ENCODE measurements at places on chromosomes 7 and 10.

GRCh38 chr7:70069977-70070376 is 471.7 kb downstream of the AUTS2 start:
- no peak for DNase-seq

GRCh38 chr10:70907637-70908405 is 19.5 kb upstream of the PCBD1 start:
- DNase-seq = no peak

DNA sequence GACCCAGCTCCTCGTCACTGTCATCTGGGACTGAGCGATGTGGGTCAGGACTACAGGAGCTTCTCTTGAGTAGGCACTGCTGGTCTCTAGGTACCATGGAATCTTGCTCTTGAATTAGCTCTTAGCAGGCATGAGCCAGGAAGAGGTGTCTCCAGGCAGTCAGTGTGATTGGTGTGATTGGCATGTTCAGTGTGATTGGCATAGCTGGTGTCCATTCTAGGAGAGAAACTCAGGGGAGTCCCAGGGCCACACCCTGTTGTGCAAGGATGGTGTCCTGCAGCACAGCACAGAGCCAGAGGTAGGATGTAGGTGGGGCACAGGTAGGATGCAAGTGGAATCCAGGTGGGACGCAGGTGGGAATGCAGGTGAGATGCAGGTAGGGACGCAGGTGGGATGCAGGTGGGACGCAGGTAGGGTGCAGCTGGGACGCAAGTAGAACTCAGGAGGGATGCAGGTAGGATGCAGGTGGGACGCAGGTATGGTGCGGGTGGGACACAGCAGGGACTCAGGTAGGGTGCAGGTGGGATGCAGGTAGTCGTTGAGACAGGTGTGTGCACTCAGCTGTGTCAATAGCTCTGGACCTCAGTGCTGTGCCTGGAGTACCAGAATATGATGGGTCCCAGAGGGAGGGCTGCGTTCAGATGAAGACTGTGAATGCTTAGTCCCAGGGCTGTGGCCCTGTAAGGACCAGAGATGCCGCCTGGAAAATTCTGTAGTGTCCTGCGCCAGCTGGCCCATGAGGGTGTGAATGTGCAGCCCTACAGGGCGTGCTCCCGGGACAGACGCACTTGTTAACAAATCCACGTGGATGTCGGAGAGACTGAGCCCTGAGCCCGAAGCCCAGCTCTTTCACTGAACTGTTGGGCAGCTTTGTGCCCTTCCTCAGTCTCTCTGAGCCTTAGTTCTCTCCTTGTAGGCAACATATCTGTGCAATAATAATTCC is 248.2 kb upstream of the PITRM1 start:
- no peak for DNase-seq

DNA sequence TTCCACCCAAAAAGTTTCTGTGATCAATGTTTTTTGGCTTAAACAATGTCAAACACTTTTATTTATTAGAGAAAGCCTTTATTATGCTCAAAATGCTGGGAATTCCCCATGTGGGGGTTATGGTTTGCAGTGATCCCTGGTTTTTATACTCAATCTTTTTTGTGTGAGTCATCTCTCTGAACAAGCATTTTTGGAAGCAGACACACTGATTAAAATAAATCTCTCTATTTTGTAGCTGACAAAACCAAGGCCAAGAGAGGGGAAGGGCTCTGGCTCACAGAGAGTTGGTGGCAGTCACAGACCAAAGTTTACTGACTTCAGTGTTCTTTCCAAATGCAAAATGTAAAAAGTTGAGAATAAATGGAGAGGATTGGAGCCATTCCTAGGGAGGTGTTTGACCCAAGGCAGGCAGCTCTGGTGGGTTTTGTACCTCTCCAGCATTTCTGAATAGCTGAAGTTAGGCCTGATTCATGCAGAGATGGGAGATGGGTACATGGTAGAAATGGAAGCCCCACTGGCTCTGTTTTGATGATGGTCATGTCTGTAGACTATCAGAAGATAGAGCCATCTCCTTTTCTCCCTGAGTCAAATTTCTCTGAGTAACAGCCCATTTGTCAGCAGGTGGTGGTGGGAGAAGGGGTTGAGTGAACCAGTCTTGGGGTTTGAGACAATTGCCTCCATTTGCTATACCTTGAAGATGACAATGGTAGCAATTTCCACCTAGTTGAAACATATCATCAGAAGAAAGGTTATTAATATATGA is 45.4 kb upstream of the NAMPT start:
- DNase-seq = no peak

GRCh38 chr10:120459185-120459584 is 2.2 kb downstream of the PLPP4 start:
- DNase-seq = no peak

- DNase-seq = no peak
These were observed 91.3 kb downstream of the TCF7L2 start for GRCh38 chr10:113041324-113041723.

- no peak for DNase-seq
These were observed 138.1 kb downstream of the GNAI1 start for GRCh38 chr7:80272560-80273239.

GRCh38 chr7:36661135-36661840 is 63.0 kb downstream of the AOAH start:
- no peak for DNase-seq

DNA sequence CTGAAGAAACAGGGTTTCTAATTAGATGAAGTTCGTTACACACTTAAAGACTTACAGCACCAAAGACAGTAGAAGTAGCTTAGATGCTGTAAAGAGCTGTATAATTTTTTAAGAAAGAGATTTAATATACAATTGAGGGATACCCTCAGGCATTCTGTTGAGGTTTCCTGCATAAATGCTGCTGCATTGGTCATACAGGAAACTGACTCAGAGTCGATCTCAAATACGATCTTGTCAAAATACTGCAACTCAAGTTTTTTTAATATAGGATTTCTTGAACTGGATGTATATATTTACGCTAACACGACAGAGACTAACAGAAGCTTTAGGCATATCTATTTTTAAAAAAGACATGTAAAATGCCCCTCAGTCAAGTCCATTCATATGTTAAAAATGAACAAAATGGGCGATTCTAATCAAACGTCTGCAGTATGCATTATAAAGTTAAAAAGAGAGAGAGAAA is 2.4 kb upstream of the ARID5B start:
- no peak for DNase-seq

- DNase-seq = no peak
These were observed 184.5 kb upstream of the CXCL12 start for GRCh38 chr10:44569193-44570091.

DNA sequence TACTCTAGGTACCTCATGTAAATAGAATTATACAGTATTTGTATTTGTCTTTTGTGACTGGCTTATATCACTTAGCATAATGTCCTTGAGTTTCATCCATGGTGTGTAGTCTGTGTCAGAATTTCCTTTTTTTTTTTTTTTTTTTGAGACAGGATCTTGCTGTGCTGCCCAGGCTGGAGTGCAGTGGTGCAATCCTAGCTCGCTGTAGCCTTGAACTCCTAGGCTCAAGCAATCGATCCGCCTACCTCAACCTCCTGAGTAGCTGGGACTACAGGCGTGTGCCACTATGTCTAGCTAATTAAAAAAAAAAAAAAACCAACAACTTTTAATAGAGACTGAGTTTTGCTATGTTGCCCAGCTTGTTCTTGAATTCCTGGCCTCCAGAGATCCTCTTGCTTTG is 89.8 kb upstream of the PODXL start:
- no peak for DNase-seq

- no peak for DNase-seq
These were observed 31.6 kb downstream of the IKZF1 start for GRCh38 chr7:50335795-50336754.

DNA sequence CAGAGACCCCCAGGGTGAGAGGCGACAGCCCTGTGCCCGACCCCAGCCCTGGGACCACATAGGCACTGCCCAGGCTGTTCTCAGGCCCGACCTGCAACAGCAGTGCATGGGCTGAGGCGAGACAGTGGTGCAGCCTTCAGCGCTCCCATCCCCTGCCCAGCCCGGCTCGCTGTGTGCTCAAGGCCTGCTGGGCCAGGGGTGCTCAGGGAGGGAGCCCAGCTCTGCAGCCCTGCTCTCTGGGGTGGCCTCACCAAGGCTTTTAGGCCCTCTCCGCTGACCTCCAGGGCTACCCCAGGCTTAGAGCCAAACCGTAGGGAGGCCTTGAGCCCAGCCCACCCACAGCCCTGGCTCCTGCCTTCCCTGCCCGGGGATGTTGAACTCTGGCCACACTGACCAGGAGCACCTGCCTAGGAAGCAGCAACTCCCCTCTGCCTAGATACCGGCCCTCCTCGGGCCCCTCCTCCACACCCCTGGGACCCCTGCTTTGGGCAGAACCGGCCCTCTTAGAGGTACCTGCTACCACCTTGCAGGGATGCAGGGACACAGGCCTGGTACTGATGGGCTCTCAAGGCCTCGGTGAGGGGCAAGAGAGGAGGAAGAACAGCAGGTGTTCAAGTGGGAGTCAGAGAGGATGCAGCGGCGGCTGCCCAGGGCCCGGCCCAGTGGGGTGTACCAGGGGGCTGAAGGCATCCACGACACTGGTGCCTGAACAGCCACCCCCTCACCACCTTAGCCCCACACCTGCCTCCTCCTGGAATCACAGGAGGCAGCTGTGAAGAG is 231.5 kb downstream of the ELFN1 start:
- DNase-seq = no peak

DNA sequence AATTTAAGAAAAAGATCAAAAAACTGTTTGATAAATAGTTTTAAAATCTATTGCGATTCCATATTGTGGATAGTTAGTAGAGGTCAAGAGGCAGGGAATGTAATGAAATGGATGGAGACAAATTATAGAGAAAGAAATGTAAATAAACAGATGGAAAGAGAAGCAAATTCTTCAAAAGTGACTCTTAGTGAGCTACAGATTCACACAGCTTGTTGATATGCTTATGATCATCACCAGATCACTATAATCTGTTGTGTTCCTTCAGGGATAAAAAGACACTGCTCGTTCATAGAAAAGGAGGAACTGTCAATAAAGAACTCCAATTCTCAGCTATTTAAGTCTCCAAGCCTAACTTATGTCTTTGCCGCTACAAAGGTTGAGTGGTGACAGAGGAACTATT is 251.4 kb upstream of the SEMA3C start:
- DNase-seq = no peak

- DNase-seq = peak; percentile 65
These were observed 35.5 kb downstream of the GOT1 start for GRCh38 chr10:99394761-99395386.

DNA sequence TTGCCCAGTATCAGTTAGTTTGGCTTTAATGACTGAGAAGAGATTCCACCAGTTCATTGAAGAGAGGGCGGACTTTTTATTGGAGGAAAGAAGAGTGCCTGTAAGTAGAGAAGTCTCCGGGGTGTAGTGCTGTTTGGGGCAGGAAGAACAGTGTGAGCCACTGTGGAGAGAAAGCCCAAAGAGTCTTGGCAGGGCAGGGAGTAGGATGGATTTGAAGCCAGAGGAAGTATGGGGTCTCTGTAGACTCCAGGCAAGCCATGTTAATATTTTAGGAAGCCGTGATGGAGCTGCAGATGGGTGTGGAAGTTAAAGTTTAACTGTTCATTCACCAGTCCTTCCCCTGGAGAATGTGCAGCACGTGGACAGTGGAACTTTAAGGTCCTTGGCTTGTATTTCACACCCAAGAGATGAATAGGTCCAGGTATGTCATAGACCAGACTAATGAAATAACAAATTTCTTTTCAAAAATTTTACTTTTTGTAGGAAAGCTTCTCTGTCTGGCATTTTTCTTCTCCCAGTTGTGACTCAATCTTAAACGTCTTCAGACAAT is 54.1 kb downstream of the TCF7L2 start:
- DNase-seq = no peak

DNA sequence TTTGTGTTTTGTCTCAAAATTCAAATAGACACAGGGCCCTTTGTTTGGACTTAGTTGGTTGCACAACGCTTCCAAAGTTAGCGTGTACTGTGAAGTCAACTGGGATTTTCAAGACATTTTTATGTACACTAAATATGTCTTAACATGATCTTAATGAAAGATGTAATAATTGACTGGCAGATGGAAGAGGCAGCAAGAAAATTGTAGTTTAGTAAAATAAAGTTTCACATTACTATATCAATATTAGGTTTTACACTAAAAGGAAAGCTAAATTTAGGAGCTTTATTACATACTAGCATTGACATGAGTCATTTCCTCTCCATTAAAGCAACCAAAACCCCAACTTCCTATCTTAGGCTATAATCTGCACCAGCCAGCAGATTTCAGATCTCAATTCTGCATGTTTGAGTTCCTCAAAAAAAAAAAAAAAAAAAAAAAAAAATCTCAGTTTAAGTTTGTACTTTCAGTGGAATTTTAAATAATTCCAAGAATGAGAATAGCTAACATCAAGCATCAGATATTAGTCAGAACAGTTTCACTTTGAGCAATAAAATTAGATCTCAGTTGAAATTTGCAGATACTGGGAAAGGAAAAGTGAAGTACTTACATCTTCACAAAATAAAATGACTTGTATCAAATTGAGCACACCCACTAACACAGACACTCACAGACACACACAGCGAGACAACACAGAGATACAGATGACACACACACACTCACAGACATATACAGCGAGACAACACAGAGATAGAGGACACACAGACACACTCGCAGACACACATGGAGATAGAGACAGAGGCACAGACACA is 346.6 kb upstream of the KLF6 start:
- DNase-seq = no peak

- no peak for DNase-seq
These were observed 94.2 kb downstream of the C10orf90 start for GRCh38 chr10:126576336-126576735.

GRCh38 chr7:64916-65341 is 127.4 kb upstream of the FAM20C start:
- no peak for DNase-seq

GRCh38 chr10:86211691-86212390 is 154.8 kb downstream of the GRID1 start:
- no peak for DNase-seq

GRCh38 chr7:47337531-47337930 is 244.4 kb downstream of the TNS3 start:
- DNase-seq = no peak

GRCh38 chr7:74058486-74058885 is 25.1 kb upstream of the LIMK1 start:
- DNase-seq = no peak

- DNase-seq = no peak
These were observed 66.5 kb upstream of the TCF7L2 start for GRCh38 chr10:112883360-112884178.

- DNase-seq = no peak
These were observed at the start of gene PRSS2 for GRCh38 chr7:142770661-142771352. Gene PRSS2, plus strand, starts transcription at chr7:142770970. Its CDS starts 13 bp downstream, at chr7:142770983.

DNA sequence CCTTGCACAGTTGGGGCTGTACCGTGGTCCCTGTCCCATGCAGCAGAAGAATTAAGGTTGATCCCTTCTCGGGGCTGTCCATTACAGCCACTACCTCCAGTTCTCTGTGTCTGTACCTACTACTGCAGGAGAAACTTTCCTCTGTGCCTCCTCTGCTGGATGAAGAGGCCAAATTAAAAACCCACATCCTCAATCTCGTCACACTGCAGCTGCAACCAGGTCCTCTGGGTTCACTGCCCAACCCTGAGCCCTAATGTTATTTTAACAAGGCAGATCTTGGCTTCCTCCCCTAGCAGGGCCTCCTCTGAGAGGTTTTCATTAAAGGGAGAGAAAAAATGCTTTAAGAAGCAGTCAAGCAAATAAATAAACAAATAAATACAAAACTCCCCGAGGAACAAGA is 66.6 kb downstream of the PLXNA4 start:
- no peak for DNase-seq

GRCh38 chr10:112335111-112335867 is 38.6 kb upstream of the ACSL5 start:
- no peak for DNase-seq

- no peak for DNase-seq
These were observed 29.4 kb upstream of the GPR26 start for GRCh38 chr10:123636598-123637325.

All from prostate gland (tissue), 2 donors.